ENCODE measurements at places on chromosomes 5 and 9.
A peak's percentile ranks its signal among the peaks of the same experiment; 100 is the strongest.

GRCh38 chr9:107036367-107036766 lies 173.4 kb downstream of the ZNF462 start:
- no peak for DNase-seq

DNA sequence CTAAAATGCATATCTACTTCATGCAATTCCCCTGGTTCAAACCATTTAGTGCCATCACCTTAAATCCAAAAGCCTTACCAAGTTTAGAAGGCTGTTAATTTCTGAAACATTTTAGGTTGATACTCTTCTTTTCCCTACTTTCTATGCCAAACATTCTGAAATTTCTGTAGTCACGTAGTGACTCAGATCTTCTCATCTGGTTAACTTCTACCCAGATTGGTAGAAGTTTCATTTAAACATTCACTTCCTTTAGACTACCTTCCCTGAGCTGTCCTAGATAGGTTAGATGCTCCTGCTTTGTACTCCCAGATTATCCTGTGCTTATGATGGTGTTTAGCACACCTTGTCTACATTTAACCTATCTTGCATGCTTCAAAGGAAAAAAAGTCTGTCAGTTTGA lies 9.9 kb downstream of the RAD50 start:
- DNase-seq = no peak

DNA sequence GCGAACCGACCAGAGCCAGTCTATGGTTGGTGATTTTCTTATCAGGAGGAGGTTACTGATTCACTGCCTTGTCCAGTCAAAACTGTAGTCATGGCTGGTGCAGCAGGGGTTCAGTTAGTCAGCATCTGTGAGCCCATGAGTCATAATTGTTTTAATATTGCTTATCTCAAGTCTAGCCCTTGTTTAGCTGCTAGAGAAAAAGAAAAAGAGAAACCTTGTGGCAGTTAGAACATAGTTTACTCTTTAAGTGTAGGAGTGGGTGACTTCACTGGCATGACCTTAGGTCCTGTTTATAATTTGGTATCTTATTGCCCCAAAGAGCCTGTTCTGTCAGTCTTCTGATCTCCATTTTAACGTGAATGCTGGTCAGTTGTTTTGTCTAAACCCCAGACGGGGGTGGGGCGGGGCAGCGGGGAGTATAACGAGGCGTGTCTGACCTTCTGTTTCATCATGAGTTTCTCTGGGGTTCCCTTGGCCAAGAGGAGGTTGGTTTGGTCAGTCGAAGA lies 76.9 kb upstream of the NFIL3 start:
- peak; percentile 63 for DNase-seq

DNA sequence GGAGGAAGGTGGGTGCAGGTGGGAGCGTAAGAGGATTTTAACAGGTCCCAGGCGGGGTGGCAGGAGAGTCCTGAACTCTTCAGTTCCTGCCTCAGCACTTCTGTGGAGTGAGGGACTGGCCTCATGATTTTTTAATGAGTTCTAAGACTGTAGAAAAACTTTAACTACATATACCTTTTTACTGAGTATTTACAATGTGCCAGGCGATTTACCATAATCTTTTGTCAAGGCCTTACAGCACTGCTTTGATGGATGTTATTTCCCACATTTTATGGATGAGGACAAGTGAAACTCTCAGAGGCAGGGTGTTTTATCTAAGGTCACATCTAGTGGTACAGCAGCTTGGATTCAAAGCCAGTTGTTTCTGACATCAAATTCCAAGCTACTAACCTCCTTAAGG lies 99.5 kb downstream of the PJA2 start:
- DNase-seq = no peak

- no peak for DNase-seq
Measured at GRCh38 chr5:173989432-173990082, 587 bp downstream of the C5orf47 start.

DNA sequence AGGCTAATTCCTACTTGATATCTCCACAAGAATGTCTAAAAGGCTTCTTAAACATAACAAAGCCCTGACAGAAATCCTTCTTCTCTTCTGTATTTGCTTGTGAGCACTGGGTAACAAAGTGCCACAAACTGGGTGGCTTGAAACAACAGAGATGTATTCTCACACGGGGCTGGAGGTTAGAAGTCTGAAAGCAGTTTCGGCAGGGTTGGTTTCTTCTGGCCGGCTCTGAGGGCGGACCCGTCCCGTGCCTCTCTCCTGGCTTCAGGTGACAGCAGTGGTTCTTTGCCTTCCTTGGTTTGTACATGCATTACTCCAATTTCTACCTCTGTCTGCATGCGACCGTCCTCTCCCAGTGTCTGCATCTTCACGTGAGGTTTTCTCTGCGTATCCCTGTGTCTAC lies 14.0 kb upstream of the TRAF1 start:
- no peak for DNase-seq

Data from AG10803 (cell line).